ENCODE measurements at places on chromosomes 11 and 22. TPM values are rescaled to one million over a fixed set of nuclear protein-coding genes. Genes with fewer than 3 reads are reported as not detected.

DNA sequence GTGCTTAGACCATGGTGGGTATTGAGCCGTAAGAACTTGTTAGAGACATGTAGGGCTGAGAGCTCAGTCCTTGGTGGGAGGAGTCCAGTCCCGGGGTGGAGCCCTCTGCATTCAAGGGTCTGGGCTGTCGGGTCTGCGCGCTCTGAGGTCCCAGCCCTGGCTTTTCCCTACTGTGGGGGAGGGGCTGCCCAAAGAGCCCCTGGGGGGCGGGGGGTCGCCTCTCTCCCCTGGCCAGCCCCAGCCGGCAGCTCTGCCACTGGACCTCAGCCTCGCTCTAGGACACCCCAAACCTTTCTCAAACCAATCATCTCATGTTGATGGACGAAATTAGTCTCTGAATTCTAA is 1006.4 kb downstream of the BRD1 start:
- peak; percentile 55 for DNase-seq

DNA sequence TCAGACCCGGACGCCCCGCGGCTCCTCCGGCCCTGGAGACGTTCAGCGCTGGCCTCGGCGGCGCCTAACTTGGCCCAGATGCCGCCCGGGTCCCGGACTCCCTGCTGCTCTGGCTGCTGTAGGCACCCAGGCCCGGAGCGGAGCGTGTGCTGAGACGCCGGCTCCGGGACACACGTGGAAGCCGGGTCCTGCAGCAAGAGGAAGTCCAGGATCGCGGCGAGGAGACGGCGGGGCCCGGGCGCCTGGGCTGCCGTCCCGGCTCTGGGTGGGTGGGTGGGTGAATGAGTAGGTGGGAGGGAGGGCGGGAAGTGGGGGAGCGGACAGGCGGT is 223 bp downstream of the WT1 start:
- no peak for DNase-seq

GRCh38 chr11:67732045-67732787 is 57.8 kb upstream of the ALDH3B2 start:
- peak; percentile 20 for DNase-seq

- DNase-seq = no peak
These were observed 105.8 kb downstream of the UVRAG start for GRCh38 chr11:75920848-75921247.

DNA sequence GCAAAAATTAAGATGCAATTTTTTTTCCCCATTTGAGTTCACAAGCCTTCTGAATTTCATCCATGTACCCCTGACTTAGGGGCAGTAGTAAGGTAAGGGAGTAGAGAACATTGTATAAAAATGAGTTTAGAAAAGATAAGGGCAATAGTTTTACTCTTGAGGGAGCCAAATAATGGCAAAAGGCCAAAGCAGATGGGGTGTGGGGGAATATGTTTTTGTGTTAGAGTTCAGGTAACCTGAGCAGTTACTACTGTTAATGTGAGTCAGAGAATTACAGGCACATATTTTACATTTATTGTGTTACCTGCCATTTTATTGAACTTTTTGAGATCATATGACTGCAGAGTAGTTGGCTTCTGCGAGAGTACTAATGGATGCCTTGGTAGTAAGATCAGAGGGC is 3.1 kb downstream of the EED start:
- no peak for DNase-seq

DNA sequence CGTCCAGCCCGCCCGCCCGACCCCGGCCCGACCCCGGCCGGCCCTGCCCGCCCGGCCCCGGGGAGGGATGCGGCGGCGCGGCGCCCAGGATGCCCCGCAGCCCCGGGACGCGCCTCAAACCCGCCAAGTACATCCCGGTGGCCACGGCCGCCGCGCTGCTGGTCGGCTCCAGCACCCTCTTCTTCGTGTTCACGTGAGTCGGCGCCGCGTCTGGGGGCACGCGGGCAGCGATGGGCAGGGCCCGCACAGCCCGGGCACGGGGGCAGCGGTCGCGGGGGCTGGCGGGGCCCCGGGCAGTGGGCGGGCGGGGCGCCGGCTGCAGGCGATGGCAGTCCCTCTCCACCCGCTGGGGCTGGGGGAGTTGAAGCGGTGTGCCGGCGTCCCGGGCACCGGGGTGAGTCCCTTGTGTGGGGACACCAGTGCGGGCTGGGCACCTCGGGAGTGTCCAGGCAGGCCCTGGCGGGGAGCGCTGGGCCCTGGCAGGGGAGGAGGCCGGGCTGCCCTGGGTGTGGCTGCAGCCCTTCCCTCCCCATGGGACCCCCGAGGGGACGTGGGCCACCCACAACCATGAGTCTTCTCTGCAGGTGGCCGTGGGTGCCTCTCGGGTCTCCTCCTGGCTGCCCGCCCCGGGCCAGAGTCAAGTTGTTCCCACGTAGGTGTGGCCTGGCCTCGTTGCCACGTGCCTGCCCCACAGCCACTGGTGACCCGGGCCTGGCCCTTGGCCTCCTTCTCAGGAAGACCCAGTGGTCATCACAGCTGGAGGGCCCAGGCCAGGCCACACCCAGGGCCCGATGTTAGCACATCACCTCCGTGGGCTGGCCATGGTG is 468 bp downstream of the ZDHHC8 start:
- DNase-seq = no peak

DNA sequence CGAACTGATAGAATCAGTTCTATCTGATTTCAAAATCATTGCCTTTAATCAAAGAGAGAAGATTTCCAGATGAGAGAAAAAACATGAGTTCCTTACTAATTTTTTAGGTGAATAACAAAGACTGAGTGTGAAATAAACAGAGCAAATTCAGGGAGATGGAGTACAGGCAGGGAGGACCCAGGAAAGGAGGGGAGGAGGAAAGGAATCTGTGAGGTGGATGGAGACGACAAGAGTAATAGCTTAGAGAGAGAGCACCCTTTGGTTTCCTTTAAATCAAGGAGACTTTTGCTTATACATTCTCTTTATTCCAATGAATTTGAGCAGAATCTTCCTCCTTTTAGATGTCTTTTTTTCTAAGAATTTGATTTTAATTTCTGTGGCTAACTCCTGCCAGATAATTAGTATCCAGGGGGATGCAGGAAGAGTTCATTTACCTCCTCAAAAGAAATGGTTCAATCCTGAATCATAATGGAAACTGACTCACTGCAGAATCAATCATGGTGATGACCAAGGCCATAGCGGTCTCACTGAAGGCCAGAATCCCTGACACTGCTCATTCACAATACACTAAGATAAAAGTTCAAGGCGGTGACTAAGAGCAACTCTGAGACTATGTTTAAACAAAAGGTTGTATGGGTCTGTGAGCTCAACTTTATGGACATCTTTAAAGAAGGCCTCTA is 234.0 kb upstream of the ZC3H12C start:
- DNase-seq = no peak

DNA sequence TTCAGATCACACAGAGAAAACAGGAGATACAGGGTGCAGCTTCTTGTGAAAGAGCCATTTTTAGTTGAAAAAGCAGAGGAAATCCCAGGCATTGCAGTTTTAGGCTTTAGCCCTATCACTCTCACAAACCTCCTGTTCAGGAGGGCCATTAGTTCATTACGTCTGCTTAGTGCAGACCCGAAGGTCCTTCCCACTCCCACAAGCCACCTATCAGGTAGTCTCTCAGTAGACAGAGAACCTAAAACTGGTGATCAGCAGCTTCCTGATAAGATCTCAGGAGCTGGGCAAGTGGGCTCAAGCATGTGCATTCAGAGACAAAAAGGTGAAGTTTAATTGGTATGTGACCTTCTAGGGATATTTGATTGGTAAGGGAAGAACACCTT is 4.3 kb downstream of the GLYAT start:
- DNase-seq = no peak

GRCh38 chr11:130761560-130762220 is 154.6 kb downstream of the SNX19 start:
- no peak for DNase-seq

DNA sequence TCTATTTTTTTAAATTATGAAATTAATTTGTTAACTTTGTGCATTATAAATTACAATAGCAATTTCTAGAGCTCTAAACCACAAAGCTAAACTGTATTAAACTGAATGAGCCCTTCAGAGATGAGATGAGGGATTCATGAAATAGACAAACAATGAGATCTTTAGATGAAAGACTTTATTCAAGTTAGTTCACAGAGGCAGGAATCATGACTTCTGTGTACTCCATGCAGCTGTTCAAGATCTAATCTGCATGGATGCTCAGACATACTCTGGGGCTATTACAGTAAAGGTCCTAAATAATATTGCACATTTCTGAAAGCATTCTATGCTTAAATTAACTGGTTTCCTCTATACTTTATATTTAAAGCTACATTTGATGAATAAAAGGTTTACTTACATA is 122.7 kb downstream of the FCHSD2 start:
- no peak for DNase-seq

- DNase-seq = no peak
These were observed 608 bp downstream of the MLC1 start for GRCh38 chr22:50084614-50085021.

- no peak for DNase-seq
These were observed 326.2 kb upstream of the PDGFD start for GRCh38 chr11:104490182-104490581.

DNA sequence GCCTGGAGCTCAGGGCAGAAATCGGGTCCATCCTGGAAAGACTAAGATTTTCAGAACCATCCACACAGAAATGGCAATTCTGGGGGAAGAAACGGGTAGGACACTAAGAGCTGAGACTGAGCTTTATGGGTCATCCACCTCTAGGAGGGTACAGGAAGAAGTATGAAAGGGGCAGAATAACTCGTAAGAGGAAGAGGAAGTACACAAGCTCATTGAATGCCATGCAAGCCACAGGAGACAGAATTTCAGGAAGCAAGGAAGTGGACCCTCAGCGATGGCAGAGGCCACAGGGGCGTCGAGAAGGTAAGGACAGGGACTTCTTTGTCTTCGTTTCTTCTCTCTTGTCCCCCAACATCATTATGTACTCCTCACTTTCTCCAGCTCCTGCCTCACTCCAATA is 169.6 kb downstream of the MAML2 start:
- no peak for DNase-seq

GRCh38 chr11:70544067-70544773 is 145.9 kb downstream of the CTTN start:
- no peak for DNase-seq

DNA sequence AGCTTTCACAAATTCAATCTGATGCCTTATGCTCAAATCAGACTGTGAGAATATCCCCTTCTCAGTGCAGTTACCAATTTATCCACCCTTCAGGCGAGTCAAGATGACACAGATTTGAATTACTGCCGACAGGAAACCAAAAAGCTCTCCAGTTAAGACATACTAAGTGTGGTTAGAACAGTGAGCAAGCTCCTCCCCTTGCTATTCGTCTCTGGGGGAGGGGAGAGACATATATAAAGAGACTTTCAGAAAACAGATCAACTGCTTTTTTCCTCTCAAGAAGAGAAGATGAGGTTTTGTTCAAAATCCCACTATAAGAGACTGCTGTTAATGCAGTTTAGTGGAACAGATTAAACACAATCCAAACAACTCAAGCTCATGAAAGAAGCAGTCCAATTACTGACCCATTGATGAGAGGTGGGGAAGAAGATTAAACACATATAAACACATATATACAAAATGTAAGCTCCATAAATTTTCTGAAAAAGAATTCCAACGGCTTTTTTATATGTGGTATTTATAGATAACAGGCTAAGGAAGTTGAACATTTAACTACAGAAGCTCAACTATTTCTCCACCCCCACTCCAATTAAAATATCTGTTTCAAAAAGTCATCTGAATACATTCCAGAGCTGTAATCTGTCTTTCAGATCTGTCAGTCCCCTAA is 102.7 kb downstream of the MRTFA start:
- DNase-seq = no peak

GRCh38 chr22:44731357-44731970 is 20.9 kb upstream of the ARHGAP8 start:
- DNase-seq = no peak

- no peak for DNase-seq
These were observed 130.1 kb downstream of the MN1 start for GRCh38 chr22:27671413-27671935.

GRCh38 chr22:31870890-31871289 is 73.4 kb upstream of the YWHAH start:
- DNase-seq = no peak

DNA sequence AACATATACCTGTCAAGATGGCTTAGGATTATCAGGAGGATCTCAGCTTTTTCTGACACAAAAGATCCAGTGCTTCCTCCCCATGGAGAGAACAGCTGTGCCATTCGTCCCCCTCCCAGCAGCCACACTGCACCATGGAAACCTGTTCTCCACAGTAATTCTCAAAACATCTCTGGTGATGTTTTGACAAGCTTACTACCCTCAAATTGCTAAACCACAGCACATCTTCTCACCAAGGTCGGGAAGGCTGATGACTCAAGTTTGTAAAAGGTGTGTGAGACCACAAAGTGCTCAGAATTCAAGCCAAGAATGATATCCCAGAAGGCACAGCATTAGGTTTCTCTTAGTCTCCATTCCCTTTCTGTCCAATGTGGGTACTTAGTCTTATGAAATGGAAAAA is 3.9 kb upstream of the RAB38 start:
- DNase-seq = no peak

DNA sequence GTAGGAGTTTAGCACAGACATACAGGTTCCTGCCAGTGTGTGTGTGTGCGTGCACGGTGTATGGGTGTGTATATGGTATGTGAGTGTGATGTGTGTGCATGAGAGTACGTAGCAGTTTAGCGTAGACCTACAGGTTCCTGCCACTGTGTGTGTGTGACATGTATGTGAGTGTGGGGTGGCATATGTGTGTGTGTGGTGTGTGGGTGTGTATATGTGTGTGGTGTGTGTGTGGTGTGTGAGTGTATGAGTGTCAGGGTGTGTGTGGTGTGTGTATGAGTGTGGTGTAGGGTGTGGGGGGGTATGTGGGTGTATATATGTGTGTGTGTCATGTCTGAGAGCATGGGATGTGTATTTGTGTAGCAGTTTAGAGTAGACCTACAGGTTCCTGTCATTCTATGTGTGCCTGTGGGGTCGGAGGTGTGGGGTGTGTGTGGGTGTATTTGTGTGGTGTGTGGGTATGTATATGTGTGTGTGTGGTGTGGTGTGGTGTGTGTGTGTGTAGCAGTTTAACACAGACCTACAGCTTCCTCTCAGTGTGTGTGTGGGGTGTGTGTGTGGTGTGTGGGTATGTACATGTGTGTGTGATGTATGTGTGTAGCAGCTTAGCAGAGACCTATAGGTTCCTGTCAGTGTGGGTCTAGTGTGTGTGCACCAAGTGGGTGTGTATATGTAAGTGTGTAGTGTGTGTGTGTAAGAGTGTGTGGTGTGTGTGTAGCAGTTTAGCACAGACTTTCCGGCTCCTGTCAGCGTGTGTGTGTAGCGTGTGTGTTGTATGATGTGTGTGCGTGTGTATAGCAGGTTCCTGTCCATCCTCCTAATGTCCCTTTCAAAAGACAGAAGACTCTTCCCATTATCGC is 31.8 kb upstream of the TBCEL start:
- DNase-seq = no peak

ZBTB3 gene
- 9.6 TPM for polyA plus RNA-seq

GRIK4 gene
- 7.6 TPM for polyA plus RNA-seq

LGR4 gene
- 23.7 TPM for polyA plus RNA-seq

MAJIN gene
- polyA plus RNA-seq = 0.11 TPM

YPEL1 gene
- 20.9 TPM for polyA plus RNA-seq

P2RX6 gene
- 1.9 TPM for polyA plus RNA-seq

CLDN5 gene
- polyA plus RNA-seq = 90.7 TPM

SMIM38 gene
- 1.1 TPM for polyA plus RNA-seq

FXYD6 gene
- 155 TPM for polyA plus RNA-seq
